ENCODE measurements at places on chromosomes 6 and 20. TPM values are rescaled to one million over a fixed set of nuclear protein-coding genes. Genes with fewer than 3 reads are reported as not detected.
A peak's percentile ranks its signal among the peaks of the same experiment; 100 is the strongest.

GRCh38 chr20:44644230-44644617 is 7.3 kb downstream of the ADA start:
- DNase-seq, result no peak

Gene CLDN20
- total RNA-seq, result not detected

Gene IL20RA
- total RNA-seq, result 0.65 TPM

DNA sequence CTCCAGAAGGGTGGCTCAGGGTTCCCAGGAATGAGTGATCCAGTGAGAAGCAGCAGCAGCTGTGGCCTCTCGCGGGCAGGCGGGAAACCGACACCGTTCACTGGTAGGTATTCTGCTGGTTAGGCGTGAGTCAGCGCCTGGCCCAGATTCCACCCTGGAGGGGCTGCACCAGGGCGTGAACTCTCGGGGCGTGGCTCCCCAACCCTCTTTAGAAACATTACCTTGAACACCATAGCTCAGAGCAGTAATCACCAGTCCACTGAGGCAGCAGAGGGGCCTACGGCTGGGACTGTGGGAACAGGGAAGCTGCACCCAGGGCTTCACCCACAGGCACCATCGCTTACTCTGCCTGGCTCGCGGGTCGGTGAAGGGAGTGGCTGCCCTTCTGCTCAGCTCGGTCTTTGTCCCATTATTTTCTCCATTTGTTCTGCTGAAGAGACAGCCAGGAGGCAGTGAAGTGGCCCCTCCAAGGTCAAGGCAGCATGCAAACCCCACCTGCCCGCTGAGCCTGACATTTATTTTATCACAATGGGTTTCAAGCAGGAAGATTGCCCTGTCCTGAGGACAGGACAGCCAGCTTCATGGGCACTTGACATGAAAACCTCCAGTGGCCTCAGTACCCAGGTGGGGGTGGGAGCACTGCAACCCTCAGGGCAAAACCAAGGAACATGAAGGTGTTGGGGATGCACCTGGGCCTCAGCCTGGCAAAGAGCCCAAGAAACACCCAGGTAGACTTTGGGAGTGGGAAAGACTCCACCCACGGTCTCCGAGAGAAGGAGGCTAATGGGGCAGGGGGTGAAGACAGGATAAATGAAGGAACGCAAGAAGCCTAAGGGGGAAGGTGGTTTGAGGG is 51.0 kb upstream of the CD93 start:
- no peak for DNase-seq

Gene MAPK13
- 47.3 TPM for total RNA-seq

DNA sequence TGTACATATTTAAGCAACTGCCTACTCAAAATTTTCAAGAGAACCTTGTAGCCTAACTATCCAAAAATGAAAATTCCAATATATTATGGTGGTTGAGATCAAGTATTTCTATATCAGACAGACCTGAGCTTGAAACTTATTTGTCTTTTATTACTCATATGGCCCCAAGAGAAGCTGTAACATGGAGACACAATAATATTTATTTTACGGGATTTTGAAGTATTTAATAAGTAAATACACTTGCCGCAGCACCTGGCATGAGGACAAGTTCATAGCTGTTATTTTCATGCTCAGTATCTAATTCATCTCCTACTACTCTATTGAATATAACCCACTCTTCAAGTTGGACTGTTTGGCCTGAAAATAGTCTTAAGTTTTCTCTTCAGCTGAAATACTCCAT is 28.0 kb downstream of the PTPRK start:
- no peak for DNase-seq

DNA sequence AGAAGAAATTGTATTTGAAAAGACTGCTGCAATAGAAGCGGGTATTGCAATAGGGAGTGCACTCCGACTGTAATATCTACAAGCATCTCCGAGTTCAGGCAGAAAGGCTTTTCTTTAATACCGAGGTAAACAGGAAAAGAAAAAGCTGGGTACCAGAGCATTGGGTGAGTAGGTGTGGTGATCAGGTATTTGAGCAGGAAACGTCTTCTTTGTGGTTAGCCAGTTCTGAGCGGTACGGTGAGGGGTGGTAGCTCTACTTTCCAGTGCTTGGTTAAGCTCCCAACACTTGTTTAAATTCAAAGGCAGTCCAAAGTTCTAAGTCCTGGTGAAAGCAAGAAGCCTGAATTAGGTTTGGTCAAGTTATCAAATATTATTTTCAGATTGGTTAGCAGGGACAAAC is 404.1 kb downstream of the LMBRD1 start:
- DNase-seq, result no peak

GRCh38 chr20:37090407-37090806 is 5.4 kb downstream of the RBL1 start:
- DNase-seq, result no peak

DNA sequence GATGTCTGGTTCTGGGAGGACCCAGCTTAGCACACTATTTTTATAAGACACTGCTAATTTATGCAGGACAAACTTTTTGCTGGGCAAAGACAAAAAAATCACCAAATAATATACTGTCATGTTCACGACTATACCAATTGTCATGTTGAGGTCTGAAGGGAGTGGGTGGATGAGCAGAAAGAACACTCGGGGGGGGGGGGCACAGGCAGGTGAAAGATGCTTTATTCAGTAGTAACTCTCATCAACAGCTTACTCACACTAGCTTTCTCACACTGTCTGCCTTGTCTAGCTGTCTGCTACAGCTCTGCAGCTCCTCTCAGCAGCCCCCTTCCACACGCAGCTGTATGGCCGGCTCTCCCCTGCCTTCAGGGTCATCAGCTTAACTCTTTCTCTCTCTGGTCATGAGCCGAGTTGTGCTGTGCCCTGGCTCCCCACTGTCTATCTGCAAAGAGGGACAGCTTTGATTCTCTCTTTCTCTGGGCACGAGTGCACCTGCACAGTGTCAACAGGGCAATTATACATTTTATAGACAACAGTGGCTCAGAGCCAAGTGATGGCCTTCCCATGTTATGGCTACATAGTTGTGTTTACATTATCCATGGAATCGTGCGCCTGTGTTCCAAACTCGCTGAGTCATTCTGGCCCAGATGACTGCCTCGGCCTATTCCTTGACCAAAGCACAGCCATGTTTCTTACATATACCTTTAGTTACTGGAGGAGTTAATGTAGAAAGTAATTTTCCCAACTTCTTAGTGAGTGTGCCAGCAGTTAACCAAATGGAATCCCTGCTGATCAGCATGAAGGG is 187.7 kb upstream of the PRSS16 start:
- DNase-seq, result no peak

- DNase-seq, result no peak
These were observed 604 bp upstream of the RAB5IF start for GRCh38 chr20:36604952-36605398.

Gene LTV1
- 36.2 TPM for total RNA-seq

Gene PPIL6
- total RNA-seq, result not detected

DNA sequence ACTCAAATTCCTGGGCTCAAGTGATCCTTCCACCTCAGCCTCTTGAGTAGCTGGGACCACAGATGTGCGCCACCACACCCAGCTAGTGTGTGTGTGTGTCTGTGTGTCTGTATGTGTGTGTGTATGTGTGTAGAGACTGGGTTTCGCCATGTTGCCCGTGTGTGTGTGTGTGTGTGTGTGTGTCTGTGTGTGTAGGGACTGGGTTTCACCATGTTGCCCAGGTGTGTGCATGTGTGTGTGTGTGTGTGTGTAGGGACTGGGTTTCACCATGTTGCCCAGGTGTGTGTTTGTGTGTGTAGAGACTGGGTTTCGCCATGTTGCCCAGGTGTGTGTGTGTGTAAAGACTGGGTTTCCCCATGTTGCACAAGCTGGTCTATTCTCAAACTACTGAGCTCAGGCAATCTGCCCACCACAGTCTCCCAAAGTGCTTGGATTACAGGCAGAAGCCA is 28.3 kb downstream of the CDK5RAP1 start:
- peak; percentile 22 for DNase-seq

DNA sequence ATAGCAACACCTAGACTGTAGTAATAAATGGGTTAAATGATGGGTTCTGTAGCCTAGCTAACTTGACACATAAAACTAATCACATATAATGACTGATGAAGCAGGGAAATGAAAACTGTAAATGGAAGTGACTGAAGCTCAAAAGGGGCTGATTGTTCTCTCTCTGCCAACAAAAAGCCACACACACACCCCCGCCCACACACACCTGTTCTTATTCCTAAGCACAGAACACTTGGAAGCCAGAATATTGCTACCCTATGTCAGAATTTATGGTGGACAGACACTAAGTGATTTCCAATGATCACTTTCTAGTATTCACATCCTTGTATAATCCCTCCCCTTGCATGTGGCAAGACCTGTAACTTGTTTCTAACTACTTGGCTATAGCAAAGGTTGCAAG is 603.5 kb downstream of the UTRN start:
- DNase-seq, result no peak

- no peak for DNase-seq
These were observed 22.6 kb downstream of the BCL2L1 start for GRCh38 chr20:31699801-31700728.

GRCh38 chr20:23684261-23684660 is 4.6 kb downstream of the CST4 start:
- DNase-seq, result no peak

GRCh38 chr20:59772373-59772705 is 161.1 kb downstream of the SYCP2 start:
- DNase-seq, result no peak

- DNase-seq, result no peak
These were observed 52.0 kb downstream of the MYLIP start for GRCh38 chr6:16180696-16181438.

- no peak for DNase-seq
These were observed 38.9 kb downstream of the MRAP2 start for GRCh38 chr6:84072442-84072997.

- no peak for DNase-seq
These were observed 12.6 kb downstream of the VPS52 start for GRCh38 chr6:33259032-33259431.

Gene CNKSR3
- total RNA-seq, result 31.8 TPM

Gene CLPSL2
- total RNA-seq, result 2.0 TPM

DNA sequence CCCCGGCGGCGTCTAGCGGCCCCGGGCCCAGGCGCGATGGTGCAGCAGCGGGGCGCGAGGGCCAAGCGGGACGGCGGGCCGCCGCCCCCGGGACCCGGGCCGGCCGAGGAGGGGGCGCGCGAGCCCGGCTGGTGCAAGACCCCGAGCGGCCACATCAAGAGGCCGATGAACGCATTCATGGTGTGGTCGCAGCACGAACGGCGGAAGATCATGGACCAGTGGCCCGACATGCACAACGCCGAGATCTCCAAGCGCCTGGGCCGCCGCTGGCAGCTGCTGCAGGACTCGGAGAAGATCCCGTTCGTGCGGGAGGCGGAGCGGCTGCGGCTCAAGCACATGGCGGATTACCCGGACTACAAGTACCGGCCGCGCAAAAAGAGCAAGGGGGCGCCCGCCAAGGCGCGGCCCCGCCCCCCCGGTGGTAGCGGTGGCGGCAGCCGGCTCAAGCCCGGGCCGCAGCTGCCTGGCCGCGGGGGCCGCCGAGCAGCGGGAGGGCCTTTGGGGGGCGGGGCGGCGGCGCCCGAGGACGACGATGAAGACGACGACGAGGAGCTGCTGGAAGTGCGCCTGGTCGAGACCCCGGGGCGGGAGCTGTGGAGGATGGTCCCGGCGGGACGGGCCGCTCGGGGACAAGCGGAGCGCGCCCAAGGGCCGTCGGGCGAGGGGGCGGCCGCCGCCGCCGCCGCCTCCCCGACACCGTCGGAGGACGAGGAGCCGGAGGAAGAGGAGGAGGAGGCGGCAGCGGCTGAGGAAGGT is 715 bp downstream of the SOX12 start:
- DNase-seq, result peak; percentile 73

- no peak for DNase-seq
These were observed 175.8 kb downstream of the GMPR start for GRCh38 chr6:16414205-16414604.

DNA sequence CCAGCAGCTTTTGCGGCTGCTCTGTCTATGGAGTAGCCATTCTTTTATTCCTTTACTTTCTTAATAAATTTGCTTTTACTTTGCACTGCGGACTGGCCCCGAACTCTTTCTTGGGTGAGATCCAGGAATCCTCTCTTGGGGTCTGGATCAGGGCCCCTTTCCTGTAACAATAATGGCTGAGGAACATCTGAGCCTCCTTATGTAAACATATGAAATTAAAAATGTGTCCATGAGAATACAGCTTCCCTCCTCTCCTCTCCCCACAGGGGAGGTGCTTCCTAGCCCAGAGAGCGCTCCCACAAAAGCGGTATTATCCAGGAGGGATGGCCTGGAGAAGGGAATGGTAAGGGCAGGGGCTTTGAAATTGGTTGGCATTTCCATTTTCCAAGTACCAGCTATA is 81.1 kb downstream of the PSMG4 start:
- DNase-seq, result no peak

GRCh38 chr6:83488448-83488847 is 23.9 kb upstream of the PRSS35 start:
- DNase-seq, result no peak

Gene RBM24
- total RNA-seq, result not detected

Gene TREML1
- total RNA-seq, result not detected

GRCh38 chr20:51431321-51431720 is 111.2 kb downstream of the NFATC2 start:
- no peak for DNase-seq

GRCh38 chr20:45861221-45862075 is 4.0 kb downstream of the ZSWIM3 start:
- no peak for DNase-seq

- no peak for DNase-seq
These were observed 105.4 kb upstream of the RIN2 start for GRCh38 chr20:19652591-19653026.

DNA sequence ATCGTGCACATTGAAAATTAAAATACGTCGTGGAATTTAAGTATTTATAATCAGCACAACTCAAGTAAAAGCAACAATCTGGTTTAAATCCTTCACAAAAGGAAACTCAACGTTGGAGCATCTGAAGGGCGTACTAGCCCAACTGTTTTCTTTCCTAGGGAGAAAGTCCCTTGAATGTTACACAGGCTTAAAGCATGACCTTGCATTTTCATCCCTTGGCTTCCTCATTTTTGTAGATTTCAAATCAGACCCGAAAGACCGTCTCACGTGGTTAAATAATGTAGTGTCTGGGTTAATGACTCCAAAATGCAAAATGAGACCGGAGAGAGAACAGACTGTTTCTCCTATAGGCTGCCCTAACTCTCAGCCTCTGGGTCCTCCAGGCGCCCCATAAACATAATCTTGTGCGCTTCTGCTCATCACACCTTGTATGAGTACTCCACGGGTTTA is 249.2 kb upstream of the RREB1 start:
- no peak for DNase-seq

DNA sequence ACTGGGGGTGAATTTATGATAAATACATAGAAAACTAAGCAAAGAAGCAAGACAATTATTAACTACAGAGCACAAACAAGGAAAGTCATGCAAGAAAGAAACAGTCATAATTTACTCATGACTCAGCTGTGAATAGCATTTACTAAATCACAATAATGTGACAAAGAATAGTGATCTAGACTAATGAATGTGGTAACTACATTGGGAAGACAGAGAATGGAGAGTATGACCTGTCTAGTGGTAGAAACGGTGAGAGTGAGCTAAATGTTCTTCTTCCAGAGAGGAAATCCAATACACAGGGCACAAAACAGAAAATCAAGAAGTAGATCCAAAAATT is 153.5 kb upstream of the DST start:
- DNase-seq, result no peak
